ENCODE measurements at places on chromosomes 6 and 20.

GRCh38 chr6:158818581-158819212 is 471 bp downstream of the EZR start:
- DNase-seq = peak; percentile 85

- no peak for DNase-seq
Measured at GRCh38 chr20:54257071-54257816, 49.4 kb downstream of the PFDN4 start.

GRCh38 chr6:124040655-124041054 is 237.0 kb downstream of the NKAIN2 start:
- DNase-seq = no peak

DNA sequence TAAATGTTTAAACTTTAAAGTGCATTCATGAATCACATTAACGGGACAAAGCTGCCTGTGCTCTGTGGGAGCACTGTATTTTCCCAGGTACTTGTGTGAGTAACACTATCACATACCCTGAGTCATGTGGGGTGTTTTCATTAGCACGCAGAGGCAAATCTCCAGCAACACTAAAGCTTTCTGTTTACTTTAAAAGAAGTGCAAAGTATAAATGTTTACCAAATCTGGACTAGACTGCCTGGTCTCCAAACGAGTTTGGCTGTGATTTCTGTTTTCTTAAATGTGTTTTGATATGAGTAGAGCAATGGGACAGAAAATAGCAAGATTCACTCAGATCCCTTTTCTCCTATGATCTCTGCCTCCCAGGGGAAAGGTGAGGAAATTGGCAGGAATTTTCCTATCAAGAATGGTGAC is 28.8 kb upstream of the RIPPLY2 start:
- DNase-seq = no peak

DNA sequence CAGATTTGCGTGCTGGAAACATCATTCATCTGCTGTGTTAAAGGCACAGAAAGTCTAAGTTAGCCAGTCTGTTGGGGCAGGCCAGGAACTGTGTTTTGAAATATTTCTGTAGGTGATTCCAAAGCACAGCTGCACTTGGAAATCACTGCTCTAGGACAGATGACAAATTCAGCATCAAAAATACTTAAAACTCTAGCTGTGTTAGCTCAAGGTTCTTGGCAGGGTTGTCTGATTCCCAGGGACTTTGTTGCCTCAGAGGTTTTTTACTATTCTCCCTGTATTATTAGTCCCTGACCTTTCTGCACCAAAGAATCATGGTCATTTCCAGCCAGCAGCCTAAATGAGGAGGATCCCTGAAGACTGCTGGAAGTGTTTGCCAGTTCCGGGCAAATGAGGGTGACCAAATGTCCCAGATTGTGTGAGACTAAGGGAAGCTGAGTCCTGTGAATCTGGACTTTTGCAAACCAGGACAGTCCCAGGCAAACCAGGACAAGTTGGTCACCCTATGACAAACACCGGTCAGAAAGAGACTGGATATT is 84.3 kb upstream of the TMEM30A start:
- no peak for DNase-seq

- no peak for DNase-seq
Measured at GRCh38 chr6:11188161-11188915, 44.1 kb downstream of the NEDD9 start.

DNA sequence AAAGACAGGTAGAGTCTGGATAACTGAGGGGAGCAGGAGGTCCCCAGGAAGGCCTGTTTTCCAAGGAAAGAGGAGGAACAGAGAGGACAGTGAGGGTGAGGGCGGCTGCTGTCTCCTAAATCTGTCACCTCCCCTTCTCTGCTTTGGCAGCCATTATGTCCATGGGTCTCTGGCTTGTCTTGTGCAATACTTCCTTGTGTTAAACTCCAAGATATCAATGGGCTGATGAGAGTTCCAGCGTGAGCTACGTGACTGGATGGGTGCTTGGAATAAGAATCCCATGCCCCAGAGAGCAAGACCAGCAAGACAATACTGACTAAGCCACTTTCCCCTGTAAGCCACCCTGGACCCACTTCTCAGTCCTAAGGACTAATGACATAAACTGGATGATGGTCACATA is 26.3 kb upstream of the DNAAF9 start:
- DNase-seq = no peak

DNA sequence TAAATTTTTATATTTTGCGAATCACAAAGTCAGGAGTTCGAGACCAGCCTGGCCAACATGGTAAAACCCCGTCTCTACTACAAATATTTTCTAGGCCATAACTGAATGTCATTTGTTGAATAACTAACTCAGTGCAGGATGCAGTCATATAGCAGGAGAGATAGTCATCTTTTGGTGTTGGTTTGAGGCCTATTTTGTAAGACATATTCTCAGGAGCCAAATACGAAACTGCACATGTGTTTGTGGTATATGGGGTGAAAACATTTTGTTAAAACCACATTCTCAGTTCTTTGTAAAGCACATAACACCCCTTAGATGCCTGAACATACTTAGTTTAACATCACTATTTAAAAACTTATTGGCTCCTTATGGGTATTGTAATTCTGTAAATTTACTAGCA is 4.7 kb upstream of the ENPP5 start:
- peak; percentile 4 for DNase-seq

DNA sequence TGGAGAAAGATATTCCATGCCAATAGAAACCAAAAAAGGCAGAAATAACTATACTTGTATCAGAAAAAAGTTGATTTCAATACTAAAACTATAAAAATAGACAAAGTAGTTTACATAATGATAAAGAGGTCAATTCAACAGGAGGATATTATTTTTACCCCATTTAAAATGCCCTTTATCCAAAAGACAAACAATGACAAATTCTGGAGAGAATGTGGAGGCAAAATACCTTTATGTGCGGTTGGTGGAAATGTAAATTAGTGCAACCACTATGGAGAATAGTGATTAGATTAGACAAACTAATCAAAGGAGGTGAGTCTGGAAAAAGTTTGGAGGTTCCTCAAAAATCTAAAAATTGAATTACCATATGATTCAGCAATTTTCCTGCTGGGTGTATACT is 1262.3 kb downstream of the GRIK2 start:
- DNase-seq = no peak

GRCh38 chr20:1877609-1878200 is 17.5 kb upstream of the SIRPA start:
- no peak for DNase-seq

DNA sequence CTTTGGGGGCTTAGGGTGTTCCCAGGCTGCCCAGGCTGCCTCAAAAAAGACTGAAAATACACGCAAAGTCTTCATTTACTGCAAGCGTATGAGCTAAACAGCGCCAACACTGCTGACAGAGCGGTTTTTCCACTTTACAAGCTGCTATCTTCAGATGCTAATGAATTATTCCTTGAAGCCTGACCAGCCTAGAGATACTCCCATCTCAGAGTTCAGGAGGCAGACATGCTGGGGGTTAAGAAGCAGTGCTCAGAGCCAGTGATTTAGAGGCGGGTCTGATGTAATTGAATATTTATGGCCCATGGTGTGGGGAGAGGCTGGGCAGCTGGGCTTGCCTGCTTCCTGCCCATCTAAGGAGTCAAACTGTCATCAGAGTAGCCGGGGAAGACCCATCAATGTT is 241.4 kb downstream of the SLC24A3 start:
- DNase-seq = no peak

- DNase-seq = no peak
Measured at GRCh38 chr20:24915440-24915839, 33.6 kb upstream of the CST7 start.

DNA sequence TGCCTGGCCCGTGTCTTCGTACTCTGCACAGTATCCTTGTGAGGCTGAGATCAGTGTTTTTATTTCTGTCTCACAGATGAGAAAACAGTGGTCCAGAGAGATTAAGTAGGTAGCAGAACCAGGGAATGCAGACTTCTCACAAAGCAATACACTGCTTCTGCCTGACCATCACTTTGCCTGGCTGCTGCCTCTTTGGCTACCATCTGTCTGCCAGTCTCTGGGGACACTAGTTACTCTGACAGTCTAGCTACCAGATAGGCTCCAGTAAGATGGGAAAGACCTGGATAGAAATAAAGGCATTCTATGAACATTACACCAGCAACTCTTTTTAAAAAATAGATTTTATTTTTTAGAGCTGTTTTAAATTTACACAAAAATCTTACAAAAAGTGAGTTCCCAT is 96.9 kb downstream of the PHACTR3 start:
- no peak for DNase-seq

GRCh38 chr20:62770916-62771315 is 25.4 kb upstream of the MRGBP start:
- DNase-seq = no peak

GRCh38 chr6:45816674-45817297 is 198.9 kb downstream of the CLIC5 start:
- DNase-seq = no peak

- no peak for DNase-seq
Measured at GRCh38 chr20:31934968-31935764, 16.7 kb downstream of the PDRG1 start.

Data from activated T-cell treated with anti-CD3 and anti-CD28 coated beads, Interleukin-2, amount 50 U/mL, for 72 hours (primary cell).